Cardiac septum (tissue), 1 donor: ENCODE measurements at places on chromosomes 7 and 10. TPM values are rescaled to one million over a fixed set of nuclear protein-coding genes. Genes with fewer than 3 reads are reported as not detected.

CRHR2 gene
- 0.57 TPM for total RNA-seq

- no peak for DNase-seq
These were observed 17.6 kb downstream of the NUP205 start for GRCh38 chr7:135575296-135575695.

FFAR4 gene
- 0.08 TPM for total RNA-seq

DNA sequence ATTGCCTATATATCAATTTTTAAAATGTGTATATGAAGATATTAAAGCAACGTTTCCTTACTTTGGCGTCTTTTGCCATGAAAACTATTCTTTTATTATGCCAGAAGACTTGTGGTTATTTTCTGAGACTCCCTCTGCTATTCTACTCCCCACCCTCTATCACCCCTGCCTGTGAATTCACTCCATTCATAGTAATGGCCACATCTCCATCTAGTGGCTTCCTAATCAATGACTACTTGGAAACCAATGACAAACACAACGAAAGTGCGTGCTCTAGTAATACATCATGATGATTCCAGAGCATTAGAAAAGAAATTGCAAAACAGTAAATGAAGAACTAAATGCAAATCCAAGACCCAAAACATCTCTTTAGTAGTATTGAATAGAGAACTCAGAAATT lies 186.7 kb upstream of the HGF start:
- DNase-seq: no peak

CPN1 gene
- not detected for total RNA-seq

- DNase-seq: peak; percentile 92
These were observed 12.6 kb upstream of the NPFFR1 start for GRCh38 chr10:70296406-70296899.

- DNase-seq: no peak
These were observed 60.7 kb downstream of the VCL start for GRCh38 chr10:74058658-74059057.

DNA sequence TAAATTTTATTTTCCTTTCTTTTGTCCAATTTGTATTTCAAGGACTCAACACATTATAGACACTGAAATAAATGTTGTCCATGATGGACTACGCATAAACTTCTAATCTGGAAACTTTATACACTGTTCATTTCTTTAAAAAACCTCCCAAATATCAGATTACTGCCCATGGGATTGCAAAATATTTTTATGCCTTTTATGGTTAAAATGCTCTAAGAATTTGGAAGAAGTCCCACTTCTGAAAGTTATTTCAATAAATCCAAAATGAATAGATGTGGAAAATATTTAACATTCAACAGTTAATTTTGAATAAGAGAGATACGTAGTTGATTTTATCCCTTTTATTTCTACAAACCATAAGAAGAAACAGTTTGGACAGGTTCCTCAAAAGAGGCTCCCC lies 46.1 kb downstream of the CABCOCO1 start:
- no peak for DNase-seq
